ENCODE measurements at places on chromosomes 16 and 17.

DNA sequence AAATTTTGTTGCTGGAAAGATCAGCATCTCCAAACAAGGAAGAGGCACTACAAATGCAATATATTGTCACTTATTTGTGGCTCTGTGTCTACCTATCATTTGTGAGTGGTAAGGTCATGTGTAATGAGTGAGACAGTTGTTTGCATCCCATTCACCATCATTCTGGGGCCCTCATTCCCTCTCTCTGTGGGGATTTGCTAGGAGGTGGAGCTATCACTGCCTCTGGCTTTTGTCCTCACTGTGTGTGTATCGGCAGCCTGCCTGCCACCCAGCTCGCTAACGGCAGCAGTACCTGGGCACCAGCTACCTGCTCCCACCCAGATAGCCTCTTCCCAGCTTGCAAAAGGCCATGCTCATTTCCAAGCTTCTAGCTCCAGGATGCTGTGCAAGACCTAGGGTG is 379.2 kb upstream of the ZFHX3 start:
- no peak for DNase-seq

DNA sequence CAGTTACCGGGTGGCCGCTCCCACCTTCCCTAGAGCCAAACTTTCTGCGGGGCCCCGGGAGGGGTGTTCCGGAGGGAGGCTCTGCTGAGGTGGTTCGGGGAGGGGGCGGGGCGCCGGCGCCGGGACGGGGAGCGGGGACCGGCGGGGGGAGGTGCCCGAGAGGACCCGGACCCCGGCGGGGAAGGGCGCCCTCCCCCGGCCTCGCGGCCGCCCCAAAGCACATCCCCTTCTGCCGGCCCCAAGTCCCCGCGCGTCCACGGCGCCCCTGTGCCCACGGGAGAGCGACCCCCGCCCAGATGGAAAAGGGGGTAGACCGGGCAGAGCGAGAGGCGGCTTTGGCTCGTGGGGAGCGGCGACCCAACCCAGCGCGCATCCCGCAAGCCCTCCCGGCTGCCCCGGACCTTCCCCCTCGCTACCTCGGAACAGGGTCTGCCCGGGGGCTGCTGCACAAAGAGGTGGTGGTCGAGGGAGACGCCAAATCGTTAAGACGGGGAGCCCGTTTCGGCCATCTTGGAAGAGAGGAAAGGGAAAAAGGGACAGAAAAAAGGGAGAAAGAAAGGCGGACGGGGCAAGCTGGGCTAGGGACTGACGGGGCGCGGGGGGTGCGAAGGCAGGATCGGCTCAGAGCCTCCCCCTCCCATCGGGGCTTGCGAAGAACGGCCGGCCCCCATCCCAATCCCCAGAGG is 530 bp downstream of the PCGF2 start:
- DNase-seq = peak; percentile 43

DNA sequence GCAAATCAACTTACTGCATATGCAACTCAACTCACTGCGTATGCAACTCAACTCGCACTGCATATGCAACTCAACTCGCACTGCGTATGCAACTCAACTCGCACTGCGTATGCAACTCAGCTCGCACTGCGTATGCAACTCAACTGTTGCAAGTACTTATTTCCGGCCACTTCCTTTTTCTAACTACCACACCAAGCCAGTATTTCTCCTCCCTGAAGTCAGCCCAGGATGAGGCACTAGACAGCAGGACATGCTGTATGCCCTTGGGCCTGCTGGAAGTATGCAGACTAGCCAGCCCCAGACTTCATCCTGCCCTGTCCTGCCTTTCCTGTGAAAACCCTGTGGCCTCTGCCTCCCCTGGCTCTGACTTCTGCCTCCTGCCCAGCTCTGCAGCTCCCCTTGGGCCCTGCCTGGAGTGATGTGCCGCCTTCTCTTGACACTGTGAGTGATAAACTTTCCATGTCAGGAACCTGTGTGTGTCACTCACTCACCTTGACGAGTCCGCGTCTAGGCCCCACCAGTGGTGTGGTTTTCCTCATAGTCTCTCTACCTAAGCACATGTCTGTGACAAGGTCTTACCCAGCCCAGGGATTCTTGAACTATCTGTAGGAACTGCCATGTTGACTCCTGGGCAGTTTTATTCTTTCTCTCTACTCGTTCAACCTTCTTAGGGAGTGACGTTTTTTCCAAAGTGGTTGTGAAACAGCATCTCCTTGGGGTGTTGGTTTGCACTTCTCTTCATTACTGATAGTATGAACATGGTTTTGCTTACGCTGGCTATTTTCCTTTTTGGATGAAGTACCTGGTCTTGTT is 16.4 kb downstream of the ZNF778 start:
- DNase-seq = no peak

GRCh38 chr17:5035315-5035714 is at the start of gene SLC52A1:
Gene SLC52A1 (minus strand): TSS chr17:5035426. CDS start chr17:5034606, 820 bp downstream.
- no peak for DNase-seq

DNA sequence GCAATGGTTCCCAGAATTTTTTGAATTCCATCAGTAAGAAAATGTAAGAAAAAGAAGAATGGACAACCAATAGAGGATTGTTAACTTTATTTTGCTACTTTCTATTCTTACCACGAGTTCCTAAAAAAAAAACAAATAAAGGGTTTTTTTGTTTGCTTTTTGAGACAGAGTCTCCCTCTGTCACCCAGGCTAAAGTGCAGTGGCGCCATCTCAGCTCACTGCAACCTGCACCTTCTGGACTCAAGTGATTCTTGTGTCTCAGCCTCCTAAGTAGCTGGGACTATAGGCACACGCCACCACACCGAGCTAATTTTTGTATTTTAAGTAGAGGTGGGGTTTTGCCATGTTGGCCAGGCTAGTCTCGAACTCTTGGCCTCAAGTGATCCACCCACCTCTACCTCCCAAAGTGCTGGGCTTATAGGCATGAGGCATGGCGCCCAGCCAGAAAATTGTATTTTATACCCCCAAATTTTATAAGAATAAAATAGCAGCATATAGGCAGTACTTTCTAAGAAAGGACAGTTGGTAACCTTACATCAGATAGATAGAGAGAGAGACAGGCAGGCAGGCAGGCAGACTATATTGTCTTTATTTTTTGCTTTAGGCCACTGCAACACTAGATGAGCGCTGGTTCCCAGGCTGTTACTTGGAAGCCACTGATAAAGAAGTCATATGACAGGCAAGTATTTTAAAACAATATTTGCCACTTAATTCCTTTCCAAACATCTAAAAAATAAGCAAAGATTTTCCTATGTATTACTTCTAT is 127.5 kb downstream of the VPS53 start:
- DNase-seq = no peak

DNA sequence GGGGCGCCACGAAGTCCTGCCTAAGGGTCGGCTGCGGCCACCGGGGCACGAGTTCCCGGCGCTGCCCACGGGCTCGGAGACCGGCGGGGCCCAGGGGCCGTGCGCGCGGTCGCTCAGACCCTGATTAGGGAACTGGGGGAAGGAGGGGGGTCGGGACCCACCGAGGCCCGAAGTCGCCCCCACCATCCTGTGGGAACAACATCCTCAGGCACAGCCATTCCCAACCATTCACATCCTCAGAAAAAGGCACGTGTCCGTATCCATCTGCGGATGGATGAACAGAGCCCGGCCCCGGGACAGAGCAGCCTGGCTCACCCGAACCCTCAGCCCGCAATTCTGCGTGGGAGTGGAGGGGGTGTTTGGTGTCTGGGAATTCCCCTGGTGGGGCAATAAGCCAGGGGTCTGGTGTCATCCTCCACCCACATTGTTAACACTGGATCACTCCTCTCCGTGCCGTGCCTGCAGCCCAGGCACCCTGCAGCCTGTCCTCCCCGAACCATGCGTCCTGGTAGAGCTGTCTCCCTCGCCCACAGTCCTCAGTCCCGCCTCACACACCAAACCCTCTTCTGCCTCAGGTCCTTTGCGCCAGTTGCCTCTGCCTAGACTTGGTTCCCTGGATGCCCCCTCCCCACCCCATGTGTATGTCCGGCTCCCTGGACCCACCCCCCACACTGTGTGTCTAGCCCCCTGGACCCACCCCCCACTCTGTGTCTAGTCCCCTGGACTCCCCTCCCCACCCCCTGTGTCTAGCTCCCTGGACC is 789 bp upstream of the CCDC57 start:
- peak; percentile 67 for DNase-seq

DNA sequence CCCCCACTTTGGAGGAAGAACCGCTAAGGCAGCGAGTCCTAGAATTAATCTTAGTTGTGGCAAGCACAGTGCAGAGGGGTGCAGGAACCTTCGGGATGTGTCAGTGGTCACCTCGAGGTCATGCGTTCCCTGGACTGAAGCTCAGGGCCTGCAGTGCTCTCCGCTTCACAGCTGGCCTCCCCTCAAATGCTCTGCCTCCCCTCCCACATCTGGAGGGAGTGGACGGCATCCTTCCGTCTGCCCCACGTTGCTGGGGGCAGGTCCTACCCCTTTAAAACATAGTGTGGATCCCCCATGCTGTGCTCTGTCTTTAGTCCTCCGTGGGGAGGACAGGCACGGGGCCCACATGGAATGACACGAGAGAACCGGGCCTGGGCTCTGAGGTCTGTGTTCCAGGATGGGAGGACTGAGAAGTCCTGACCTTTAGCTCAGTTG is 99.5 kb upstream of the CDC42EP4 start:
- no peak for DNase-seq

DNA sequence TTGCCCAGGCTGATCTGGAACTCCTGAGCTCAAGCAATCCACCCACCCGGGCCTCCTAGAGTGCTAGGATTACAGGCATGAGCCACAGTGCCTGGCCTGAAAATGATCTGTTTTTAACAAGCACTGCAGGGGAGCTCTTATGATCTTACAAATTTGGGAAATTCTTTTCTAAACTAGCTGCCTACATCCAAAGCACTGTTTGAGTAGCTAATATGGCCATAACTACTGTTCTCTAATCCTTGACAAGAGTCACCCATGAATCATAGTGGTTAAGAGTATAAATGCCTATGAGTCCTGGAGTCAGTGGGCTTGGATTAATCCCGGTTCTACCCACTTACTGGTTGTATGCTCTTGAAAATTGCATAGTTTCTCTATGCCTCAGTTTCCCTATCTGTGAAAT is 1.4 kb upstream of the CPPED1 start:
- no peak for DNase-seq

GRCh38 chr17:48604770-48605329 is at the start of gene HOXB6:
Gene HOXB6 (minus strand): TSS chr17:48604986. CDS start chr17:48598150, 6,836 bp downstream.
- no peak for DNase-seq

- peak; percentile 24 for DNase-seq
These were observed 41.7 kb upstream of the JPH3 start for GRCh38 chr16:87560428-87561199.

DNA sequence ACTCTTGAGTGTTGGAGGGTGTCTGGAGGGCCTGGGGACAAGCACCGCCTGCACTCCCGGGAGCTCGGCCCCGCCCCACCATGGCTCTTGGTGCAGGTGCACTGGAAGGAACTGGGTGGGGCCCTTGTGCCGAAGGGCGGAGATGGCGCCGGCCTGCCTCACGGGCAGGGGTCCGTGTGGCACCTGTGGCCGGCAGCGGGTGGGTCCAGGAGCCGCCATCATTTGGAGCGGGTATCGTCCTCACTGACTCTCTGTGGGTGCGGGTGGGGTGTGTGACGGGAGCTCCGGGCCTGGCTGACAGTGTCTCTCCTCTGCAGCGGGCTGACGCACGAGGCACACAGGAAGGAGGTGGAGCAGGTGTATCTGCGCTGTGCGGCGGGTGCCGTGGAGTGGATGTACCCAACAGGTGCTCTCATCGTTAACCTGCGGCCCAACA is 5.2 kb downstream of the METRNL start:
- DNase-seq = no peak

DNA sequence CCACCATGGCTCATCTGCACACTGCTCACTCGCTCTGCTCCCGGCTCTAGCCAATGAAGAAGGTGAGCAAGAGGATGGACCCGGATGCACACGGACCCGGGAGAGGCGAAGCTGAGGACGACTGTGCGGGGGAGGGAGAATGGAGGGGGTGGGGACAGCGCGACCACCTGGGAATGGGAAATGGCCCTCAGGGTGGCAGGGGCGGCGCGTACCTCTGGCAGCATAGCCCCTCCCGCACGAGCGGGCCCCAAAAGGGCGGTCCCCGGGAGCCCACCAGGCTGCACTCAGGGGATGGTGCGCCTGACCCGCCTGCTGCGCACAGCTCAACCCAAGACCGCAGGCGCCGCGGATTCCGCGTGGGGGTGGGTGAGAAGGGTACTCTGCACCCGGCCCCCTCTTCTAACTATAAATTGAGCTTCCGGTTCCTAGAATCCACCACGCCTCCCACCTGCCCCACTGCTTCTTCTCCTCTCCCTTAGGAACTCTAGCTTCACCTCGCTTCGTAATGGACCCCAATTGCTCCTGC is 6.1 kb downstream of the MT1H start:
- peak; percentile 67 for DNase-seq

DNA sequence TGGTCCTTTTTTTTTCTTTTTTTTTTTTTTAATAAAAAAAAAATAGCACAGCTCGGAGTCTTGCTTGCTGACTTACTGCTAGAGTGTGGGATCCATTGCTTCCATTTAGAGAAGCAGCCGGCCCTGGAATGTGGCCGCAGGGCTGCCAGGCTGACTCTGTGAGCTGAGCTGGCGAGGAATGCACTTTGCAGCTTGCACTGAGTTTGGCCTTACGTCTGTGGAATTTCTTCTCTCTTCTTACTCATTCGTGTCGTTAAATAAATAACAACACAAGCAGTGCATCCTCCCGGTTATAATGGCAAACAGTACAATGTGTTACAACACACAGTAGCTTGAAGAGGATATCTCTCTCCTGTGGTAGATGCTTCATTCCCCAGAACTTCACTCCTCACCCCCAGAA is 69.2 kb downstream of the PRKCB start:
- no peak for DNase-seq

DNA sequence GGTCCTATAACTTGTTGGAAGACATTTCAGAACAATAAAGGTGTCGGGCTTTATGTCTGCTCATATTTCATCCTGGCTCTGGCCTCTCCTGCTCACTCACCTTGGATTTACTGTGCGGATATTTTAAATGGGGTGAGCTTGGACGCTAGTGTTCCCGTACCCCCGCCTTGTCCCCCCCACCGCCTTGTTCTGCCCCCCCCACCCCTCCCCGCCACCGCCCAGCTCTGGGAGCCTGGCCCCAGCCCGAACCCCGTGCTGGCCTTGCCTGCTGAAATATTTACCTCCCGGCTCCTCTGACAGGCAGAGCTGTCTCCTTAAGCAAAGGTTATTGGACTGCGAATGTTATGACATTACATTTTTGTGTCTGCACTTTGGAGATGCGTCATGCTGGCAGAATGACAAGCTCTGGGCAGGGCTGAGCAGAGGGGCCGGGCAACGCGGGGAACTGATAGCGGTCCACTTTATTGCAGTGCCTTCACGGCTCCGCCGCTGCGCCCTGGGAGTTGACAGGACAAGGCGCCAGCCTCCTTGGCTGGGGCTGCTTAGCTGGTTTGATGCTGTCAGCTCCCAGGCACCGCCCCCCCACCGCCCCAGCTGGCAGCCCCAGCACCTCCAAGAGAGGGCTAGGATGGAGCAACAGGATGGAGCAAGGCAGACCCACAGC is 222.5 kb upstream of the GSE1 start:
- no peak for DNase-seq
